ENCODE measurements at places on chromosomes 12 and 14. TPM values are rescaled to one million over a fixed set of nuclear protein-coding genes. Genes with fewer than 3 reads are reported as not detected.

The PRIM1 gene
- 3.3 TPM for total RNA-seq

The GPHN gene
- 17.1 TPM for total RNA-seq

The IGF1 gene
- total RNA-seq, result 2.5 TPM

The LTBR gene
- 25.5 TPM for total RNA-seq

The AICDA gene
- not detected for total RNA-seq

The PMCH gene
- not detected for total RNA-seq

The ART4 gene
- total RNA-seq, result 80.9 TPM

The PLEKHD1 gene
- total RNA-seq, result under 0.01 TPM
